ENCODE measurements at places on chromosomes 3 and 15.

GRCh38 chr15:32733281-32733680, 15.5 kb downstream of the GREM1 start:
- peak; percentile 47 for DNase-seq

GRCh38 chr3:17749705-17750293, 7.4 kb upstream of the TBC1D5 start:
- DNase-seq = no peak

- no peak for DNase-seq
Measured at GRCh38 chr15:30928076-30928475, 24.4 kb downstream of the FAN1 start.

GRCh38 chr3:184158404-184158803, 3.2 kb downstream of the DVL3 start:
- DNase-seq = no peak

- DNase-seq = peak; percentile 58
Measured at GRCh38 chr15:74768771-74769342, 13.0 kb upstream of the CSK start.

DNA sequence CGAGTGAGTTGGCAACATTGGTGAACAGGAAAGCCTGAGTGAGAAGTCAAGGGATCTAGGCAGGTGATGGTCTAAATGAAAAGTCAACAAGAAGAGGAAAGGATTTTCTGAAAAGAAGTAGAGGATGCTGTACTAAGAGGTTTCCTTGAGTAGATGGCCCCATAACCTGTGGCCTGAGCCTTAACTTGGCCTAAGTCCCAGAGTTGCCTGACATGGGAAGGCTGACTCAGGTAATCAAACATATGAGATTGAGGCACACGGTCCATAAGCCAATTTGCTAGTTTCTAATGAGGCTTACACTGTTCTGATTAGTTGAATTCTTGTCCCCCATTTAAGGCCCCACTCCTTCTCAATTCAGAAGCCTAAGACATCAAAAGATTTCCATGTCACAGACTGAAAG, 262.5 kb upstream of the LMCD1 start:
- no peak for DNase-seq

GRCh38 chr15:93587059-93587521, 498.1 kb upstream of the RGMA start:
- DNase-seq = no peak

DNA sequence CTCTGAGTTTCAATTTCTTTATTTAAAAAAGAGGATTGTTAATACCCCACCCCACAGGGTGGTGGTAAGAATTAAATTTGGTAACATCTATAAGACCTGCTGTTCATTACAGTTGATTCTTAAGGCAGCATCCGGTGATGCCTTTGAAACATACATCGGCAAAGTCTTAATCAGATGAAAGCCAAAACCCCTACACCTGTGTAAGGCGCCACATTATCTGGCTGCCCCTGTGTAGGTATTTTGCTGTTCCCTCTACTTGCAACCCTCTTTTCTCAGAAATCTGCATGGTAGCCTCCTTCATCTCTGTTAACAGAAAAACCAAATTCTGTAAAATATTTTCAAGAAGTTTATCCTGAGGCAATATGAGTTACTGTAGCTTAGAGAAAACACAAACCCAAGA, 90.0 kb downstream of the ST6GAL1 start:
- DNase-seq = no peak

GRCh38 chr3:7112523-7113056, 251.7 kb downstream of the GRM7 start:
- no peak for DNase-seq

DNA sequence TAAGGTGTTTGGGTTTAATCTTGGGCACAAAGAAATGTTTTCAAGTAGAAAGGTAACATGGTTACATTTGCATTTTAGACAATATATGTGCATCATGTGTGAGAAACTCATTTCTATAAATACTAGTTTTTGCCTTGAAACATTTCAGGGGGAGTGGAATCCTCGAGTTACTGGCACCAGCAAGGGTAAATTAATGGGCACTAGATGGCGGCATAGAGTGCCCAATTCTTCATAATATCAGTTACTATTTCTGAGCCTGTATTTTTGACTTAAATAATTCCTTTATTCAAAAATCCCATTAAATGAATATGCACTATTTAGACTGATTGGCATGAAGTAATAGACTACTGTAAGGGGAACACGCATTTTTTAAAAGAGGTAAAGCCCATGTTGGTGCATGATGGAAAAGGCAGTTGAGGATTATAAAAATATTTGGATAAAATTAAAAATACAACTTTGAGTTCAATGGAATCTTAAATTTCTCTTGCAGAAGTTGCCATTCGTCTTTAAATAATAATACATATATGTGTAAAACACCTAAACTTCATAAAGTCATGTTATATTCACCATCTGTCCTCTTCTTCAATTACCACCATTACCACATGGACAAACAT, 106.3 kb downstream of the ZBTB20 start:
- peak; percentile 72 for DNase-seq

GRCh38 chr3:4751502-4752101, 227.6 kb upstream of the BHLHE40 start:
- DNase-seq = peak; percentile 91

DNA sequence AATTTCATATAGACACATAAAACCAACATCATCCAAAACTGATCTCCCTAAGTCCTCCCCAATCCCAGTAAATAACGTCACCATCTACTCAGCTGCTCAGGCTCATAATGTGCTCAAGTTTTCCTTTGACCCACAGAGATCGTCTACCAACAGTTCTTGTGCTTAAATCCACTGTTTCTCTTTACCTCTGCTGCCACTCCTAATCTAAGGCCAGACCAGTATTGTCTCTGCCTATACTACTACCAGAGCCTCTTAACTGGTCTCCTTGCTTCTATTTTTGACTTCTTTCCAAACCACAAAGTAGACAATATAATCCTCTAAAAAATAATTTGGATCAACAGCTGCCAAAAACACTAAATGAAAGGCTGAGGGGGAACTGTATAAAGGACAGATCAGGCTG, 65.3 kb downstream of the CLASP2 start:
- no peak for DNase-seq

DNA sequence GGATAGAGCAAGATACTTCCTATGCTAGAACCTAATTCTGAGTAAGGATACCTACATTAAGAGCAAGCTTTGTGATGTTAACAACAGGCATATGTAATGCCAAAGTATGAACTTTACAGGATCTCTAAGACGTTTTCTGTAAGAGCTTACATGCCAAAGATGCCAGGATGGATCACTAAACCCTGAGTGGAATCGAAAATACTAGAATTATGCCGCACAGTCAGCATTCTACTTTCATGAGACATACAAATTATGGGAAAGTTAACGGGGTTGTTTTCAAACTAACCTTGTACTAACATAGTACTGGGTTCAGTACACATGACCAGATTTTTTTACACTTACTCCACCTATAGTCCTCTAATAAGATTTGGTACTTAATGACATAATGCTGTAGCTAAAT, 55.1 kb downstream of the AAGAB start:
- DNase-seq = no peak

GRCh38 chr15:100623301-100623700, 20.9 kb downstream of the ASB7 start:
- peak; percentile 70 for DNase-seq

DNA sequence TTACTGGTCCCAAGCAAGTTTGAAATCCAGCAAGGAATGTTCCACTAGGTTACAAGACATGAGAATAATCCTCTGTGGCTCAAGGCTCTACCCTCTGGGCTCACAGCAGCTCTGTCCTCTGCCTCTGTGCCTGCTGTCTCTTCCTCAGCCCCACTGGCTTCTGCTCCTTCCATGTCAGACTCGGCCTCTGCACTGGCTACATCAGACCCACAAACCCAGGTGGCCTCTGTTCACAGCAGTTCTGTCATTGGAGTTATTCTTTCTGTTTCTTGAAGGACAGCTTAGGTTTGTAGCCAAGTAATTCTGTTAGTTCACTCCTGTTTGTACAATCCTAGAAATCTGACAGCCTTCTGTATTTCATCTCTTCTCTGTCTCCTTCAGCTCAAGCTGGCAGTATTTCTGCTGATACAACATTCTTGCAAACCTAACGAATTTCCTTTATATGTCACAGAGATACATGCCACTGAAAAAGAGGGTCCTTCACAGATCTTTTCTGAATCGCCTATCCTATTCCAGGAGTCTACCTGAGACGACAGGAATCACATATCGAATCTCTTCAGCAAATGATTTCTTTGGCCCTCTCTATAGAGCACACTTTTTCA, 227.8 kb upstream of the PLSCR5 start:
- DNase-seq = no peak

DNA sequence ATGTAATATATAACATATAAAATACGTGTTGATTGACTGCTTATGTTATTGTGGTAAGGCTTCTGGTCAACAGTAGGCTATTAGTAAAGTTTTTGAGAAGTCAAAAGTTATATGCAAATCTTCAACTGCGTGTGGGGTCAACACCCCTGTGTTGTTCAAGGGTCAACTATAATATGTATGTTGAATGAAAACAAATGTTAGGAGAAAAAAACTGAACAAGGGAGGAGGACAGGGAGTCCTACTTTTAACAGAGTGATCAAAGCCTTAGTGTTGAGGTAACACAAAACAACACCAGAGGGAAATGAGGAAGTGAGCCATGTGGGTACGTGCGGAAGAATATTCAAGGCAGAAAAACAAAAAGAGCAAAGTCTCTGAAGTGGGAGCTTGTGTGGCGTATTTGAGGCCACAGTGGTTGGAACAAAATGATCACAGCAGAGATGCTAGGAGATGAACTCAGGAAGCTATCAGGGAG, 62.5 kb downstream of the SFMBT1 start:
- DNase-seq = no peak

DNA sequence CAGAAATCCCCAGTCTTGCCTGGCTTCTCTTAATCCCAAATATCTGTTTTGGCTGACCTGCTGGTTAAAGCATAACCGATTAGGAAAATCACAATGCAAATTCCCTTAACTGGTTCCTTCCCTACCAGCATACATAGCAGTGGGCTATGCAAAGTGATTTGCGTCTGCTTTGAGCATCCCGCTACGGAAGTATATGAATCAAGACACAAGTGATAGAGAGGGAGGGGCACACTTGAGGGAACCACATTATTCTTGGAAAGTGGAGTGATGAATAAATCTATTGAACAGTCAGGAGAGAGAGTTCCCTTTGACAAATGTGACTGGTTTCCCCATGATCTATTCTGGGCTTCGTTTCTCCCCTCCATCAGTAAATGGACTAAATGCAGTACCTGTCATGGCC, 119.6 kb upstream of the C15orf61 start:
- no peak for DNase-seq

DNA sequence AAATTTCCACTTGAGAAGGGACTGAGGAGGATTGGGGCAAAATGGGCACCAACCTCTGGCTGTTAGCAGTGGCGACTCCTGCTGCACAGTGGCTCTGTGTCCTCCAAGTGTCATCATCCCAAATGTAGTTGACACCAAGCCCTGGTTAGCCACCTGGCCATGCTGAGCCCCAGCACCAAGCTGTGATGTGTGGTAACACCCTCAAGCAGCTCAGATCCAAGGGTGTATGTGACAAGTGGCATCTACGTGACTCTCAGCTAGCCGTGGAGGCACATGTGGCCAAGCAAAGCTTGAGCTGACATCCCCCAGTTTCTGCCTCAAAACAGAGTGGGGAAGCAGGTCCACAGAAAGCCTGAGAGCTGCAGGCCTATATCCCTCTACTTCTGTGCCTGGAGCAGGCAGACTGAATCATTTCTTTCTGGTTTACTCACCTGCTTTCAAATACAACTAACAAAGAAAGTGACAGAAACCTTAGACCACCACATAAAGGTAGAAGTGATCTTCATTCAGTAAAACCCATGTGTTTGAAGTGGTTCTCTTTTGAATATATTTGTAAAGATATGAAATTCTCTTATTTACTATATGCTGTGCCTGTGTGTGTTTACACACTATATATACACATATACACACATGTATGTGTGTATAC, 40.0 kb downstream of the FOXP1 start:
- DNase-seq = no peak

GRCh38 chr3:73827204-73827603, 202.5 kb upstream of the PDZRN3 start:
- DNase-seq = no peak

- DNase-seq = no peak
Measured at GRCh38 chr3:9673082-9673481, 23.8 kb downstream of the MTMR14 start.

DNA sequence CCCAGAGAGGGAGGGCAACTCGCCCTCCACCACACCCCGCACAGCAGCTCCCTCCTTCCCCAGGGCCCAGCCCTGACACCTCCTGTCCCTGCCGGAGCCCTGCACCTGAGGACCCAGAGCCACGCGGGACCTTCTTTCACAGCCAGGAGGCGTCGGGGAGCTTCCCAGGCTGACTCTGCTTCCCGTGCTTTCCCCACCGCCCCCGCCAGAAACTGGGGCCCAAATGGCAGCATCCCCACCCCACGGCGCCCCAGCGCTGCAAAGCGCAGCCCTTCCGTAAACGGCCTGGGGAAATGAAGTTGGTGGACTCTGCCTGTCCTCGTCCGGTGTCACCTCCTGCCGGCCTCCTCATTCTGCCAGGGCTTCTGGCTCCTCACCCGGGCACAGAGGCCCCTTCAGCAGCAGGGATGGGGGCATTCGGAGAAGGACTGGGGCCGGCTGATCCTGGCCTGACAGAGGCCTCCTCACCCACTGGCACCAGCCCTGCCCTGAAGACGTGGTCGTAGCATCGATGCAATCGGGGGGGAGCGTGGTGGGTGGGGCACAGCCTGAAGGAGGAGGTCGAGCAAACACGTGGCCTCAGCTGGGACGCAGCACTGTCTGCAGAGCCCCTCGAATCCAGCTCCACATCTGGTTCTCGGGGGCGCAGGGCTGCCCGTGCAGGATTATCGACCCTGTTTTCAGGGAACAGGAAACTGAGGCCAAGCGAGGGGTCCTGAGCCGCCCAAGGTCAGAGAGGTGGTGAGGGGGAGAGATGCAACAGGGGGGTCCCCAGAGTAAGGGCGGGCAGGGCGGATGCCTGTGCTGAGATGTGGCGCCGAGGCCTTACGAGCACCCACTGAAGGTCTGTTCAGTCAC, 235.4 kb downstream of the XXYLT1 start:
- DNase-seq = no peak

GRCh38 chr15:59691194-59691805, 2.2 kb upstream of the BNIP2 start:
- DNase-seq = peak; percentile 74

- DNase-seq = no peak
Measured at GRCh38 chr3:71979175-71979574, 194.2 kb upstream of the PROK2 start.

GRCh38 chr15:92095693-92096092, 242.2 kb downstream of the SLCO3A1 start:
- DNase-seq = no peak

DNA sequence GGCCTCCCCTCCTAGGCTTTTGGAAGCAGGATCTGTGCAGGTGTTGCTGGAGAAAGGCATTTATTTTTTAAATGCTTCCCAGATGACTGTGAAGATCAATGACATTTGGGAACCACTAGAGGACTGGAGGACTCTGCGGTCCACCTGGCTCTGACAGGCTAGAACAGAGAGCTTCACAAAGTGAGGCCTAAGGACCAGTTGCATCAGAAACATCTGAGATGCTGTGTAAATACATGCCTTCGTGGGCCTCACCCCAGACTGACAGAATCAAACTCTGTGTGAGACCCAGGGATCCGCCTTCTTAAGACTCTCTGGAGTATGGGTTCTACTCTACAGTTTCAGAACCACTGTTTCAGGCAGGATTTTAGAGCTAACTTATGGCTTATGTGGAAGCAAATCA, 105.0 kb upstream of the ICE2 start:
- DNase-seq = no peak

GRCh38 chr3:38347421-38348200, 1.0 kb downstream of the XYLB start:
- no peak for DNase-seq

Measured in cardiac fibroblast (primary cell).